Activated CD4-positive, alpha-beta T cell treated with anti-CD3 and anti-CD28 coated beads, Interleukin-2, amount 10 ng/mL, durations not matched to agents 24 days and 14 days (primary cell): ENCODE measurements at places on chromosomes 4 and X. TPM values are rescaled to one million over a fixed set of nuclear protein-coding genes. Genes with fewer than 3 reads are reported as not detected.
A peak's percentile ranks its signal among the peaks of the same experiment; 100 is the strongest.

- no peak for DNase-seq
Measured at GRCh38 chrX:18594079-18594478, 77.8 kb downstream of the RS1 start.

DNA sequence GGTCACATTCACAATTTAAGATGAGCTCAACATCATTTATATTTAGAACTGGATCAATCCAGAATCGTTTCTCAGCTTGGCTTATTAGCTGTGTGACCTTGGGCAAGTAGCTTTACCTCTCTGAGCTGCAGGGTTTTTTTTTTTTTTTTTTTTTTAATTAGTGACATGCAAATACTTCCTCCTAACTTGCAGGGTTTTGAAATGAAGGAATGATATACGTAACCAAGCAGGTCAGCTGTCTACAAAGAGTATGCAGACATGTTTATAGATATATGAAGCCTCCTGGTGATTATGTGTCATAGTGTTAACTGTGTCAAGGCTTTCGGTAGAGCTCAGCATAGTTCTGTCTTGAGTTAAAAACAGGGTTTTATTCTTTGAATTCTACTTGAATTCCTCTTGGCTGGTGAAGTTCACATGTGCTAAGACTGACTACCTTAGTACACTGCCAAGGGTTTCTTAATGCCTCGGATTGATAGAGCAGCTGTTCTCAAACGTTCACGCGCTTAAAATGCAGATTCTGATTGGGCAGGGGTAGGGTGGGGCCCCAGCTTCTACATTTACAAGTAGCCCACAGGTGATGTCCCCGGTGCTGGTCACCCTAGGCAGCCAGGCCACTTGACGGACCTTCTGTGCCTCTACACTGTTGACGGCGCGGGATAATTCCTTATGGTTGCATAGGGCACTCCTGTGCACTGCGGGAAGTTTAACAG, 654 bp upstream of the STS start:
- DNase-seq = no peak

DNA sequence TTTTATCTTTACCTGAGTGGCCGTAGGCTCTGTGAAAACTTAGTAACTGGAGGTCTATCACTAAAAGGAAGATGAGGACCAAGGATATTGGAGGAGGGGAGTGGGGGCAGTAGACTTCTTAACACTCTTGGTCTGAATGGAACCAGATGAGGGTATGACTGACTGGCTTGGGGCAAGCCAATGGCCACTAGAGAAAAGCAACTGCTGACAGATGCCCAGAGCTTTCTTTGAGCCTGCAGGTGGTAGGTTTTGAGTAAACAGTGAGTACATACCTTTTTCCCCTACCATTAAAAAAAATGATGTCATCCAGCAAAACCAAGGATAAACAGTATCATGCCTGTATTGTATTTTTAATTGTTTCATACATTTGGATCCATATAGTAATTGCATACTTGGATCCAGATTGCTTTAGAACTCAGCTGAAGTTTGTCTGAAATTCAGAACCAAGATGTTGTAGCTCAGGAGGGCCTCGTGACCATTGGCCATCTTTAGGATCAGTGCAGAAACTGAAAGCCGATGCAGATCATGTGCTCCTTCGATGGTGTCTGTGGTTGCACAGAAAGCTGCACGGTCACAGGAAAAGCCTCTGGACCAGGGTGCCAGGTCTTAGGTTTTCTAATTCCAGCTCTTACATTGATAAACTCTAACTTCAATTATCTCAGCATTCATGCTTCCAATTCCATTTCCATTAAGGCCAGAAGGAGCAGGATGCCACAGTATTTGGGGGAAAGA, 131.0 kb downstream of the PDGFRA start:
- DNase-seq = no peak

- DNase-seq = no peak
Measured at GRCh38 chr4:15898902-15899301, 39.6 kb downstream of the FGFBP1 start.

- no peak for DNase-seq
Measured at GRCh38 chr4:61202638-61203435, 2.7 kb downstream of the ADGRL3 start.

- DNase-seq = peak; percentile 49
Measured at GRCh38 chr4:3352941-3353594, 60.2 kb downstream of the RGS12 start.

DNA sequence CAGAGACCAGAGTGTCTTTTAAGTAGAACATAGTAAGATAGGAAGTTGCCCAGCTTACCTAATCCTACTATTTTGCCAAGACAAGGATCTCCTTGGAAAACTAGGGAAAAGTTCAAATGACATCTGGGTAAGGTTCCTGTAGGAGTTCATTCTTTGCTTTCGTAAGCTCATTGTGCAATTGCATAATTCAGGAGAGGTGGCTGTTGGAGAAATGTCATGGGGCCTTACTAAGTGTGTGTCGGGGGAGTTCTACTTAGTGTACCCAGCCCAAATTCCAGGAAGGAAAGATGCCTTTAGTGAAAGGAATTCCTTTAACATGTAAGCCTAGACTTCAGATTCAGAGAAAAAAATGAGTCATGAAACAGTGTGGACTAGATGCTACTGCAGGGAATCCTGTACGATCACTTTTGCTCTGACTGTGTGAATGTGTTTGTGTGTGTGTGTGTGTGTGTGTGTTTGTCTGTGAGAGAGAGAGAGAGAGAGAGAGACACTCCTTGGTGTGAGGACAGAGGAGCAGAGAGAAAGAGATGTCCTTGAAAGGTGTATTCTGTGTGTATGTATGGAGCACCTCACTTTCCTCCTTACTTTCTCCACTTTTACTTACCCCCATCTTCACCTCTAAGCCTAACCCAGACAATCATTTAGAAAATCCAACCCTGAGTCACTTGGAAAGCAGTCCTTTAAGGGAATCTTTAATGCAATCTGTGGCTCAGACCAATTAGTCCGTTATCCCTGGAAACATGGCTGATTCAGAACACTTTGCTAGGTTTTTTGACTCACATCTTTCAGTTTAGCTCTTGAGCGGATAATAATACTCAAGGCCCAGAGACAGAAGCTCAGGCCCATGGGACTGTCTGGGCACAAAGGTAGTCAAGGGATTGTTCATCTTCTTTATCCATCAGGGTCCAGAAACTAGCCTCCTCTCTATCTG, 114.5 kb upstream of the ACSL4 start:
- no peak for DNase-seq

DNA sequence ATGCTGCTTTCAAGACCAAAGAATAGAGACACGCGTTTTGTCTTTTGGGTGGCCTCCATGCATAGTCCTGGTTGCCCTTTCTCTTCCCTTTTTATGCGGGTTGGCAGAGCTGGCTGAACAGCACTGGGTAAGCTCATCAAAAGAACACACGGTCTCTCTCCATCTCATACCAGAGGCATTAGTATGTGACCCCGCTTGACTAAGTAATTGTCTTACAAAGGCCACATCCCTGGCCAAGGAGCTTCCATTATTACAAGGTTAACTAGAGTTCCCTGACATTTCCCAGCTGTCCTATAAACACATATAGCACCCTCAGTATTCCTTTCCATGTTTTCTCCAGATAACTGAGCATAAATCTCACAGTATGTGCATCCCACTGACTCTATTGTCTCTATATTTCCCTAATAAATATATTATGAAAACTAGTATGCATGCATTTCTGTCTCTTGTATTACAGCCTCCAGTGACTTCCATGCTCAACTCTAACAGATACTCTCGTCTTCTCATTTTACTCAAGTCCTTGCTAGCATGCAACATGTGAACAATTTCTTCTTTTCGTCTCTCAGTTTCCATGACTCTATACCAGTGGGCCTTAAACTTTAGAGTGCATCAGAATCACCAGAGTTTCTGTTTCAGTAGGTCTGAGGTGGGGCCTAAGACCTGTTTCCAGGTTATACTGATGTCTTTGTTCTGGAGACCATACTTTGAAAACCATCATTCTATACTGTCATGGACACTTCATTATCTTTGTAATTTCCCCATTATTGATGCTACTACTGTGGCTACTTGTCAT, 247.7 kb upstream of the ARSJ start:
- DNase-seq = no peak

DNA sequence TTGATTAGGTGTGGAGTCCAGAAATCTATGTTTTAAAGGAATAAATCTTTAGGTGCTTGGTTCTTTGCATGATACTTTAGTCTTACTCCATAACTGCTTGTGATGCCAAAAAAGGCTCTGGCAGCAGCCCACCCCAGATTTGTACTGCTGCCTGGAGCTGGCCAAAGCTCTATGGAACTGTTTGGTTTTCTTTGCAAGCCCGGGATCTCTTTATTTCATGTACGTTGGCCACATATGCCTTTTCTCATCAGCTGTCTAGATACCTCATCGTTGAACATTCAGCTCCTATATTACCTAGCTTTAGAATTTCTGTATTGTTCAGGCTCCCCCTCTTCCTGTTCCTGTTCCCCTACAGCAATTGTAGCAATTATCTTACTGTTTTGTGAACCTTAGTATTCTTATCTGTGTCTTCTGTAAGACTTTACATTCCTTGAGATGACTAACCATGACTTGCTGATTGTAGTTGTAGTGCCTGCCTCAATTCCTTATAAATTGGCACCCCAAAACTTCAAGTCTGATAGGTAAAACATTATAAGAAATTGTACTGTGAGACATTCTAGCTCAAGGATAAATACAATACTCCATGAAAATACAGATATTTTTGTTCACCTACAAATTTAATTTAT, 199.4 kb upstream of the GPRIN3 start:
- DNase-seq = no peak

- DNase-seq = no peak
Measured at GRCh38 chr4:121011780-121012340, 60.5 kb downstream of the NDNF start.

- no peak for DNase-seq
Measured at GRCh38 chr4:98046665-98047064, 96.6 kb downstream of the STPG2 start.

GRCh38 chr4:3530663-3531254, 1.5 kb downstream of the LRPAP1 start:
- DNase-seq = no peak

DNA sequence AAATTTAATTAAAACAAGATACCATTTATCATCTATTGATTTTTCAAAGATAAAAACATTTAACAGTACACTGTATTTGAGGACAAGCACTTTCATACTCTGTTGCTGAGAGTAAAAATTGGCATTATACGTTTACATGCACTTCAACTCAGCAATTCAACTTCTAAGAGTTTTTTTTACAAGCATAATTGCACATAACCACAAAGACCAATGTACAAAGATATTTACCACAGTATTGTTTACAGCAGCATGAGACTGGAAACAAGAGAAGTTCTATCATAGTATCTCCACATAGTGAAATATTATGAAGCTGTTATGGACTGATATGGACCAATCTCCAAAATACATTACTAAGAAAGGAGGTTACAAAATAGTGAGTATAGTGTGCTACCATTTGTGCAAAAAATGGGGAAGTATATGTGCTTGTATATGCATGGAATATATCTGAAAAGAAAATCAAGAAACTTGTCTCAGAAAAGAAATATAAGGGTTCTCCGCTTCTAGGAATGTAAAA, 10.9 kb downstream of the GAB3 start:
- DNase-seq = no peak

DNA sequence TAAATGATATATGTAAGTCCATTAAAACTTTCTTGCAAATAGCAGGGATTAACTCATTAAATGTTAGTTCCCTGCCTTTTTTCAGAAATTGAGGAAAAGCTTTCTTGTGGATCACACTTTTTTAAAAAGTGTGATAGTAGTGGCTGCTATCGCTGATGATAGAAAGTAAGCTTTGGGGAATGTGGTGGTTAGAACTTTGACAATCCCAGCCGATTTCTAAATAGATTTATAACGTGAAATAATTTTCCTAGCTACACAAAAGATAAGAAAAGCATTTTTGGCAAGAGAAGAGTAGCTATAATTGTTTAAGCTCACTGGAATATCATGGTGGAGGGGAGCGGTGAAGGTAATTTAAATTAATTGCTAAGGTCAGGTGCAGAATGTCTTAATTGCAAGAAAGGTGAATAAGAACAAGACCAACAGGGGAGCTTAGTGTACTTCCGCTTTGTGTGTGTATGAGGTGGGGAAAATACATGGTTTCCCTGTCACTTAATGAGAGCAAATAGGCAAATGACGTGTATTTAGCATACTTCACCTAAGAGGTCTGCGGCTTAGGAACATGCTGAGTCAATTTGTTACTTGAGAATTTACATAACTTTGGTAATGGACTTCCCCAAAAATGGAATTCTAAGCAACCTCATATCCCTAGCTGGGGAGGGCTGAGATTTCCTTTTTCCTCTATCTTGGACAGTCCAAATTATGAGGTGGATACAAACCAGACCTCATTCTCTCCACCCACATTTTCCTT, 11.7 kb upstream of the IL21 start:
- no peak for DNase-seq

DNA sequence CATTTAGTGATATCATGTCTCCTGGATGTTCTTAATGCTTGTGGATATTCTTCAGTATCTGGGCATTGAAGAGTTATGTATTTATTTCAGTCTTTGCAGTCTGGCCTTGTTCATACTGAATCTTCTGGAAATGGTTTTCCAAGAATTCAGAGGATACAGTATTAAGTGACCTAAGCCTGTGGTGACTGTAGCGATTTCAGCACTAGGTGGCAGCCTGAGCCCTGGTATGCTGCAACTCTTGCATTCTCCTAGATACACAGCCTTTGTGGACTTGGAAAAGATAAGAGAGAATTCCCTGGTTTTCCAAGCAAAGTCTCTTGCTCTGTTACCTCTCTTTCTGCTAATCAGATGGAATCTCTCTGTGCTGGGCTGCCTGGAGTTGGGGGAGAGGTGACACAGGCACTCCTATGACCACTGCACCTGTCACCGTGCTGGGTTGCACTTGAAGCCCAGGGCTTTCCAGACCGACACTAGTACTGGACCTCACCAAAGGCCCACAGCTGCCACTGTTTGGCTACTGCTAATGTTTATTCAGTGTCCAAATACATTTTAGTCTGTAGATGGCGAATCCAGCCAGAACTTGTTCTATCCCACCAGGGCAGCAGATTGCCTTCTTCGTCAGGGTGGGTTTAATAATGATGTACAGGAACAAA, 19.3 kb upstream of the SPIN2A start:
- no peak for DNase-seq

DNA sequence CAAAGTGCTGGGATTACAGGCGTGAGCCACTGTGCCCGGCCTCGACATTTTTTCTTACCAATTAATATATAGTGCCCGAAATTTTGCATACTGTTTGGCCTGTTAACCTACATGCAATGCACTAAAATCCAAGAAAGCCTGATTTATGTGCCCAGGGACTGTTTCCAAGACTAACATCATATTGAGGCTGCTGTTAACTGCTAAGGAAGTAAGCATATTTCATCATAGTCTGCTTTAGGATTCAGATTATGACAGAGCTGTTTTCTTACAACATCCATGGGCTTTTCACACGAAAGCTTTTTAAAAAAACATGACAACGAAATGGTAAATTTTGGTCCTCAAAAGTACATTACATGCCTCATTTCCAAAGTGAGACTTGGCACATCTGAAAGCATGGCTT, 84.4 kb downstream of the STOX2 start:
- DNase-seq = no peak

GRCh38 chr4:80336582-80336981, 1.1 kb downstream of the CFAP299 start:
- no peak for DNase-seq

GRCh38 chr4:9954468-9954867, 66.8 kb downstream of the SLC2A9 start:
- peak; percentile 42 for DNase-seq

G6PD gene
- total RNA-seq = 72.5 and 75.0 TPM in 2 replicates

GC gene
- not detected in 2 replicates for total RNA-seq

YY2 gene
- total RNA-seq = 1.4 and 2.2 TPM in 2 replicates

NKX3-2 gene
- total RNA-seq = not detected in 2 replicates

NPY2R gene
- not detected in 2 replicates for total RNA-seq

POU3F4 gene
- total RNA-seq = not detected in 2 replicates
